ENCODE measurements at places on chromosomes 3 and 15.
A peak's percentile ranks its signal among the peaks of the same experiment; 100 is the strongest.

DNA sequence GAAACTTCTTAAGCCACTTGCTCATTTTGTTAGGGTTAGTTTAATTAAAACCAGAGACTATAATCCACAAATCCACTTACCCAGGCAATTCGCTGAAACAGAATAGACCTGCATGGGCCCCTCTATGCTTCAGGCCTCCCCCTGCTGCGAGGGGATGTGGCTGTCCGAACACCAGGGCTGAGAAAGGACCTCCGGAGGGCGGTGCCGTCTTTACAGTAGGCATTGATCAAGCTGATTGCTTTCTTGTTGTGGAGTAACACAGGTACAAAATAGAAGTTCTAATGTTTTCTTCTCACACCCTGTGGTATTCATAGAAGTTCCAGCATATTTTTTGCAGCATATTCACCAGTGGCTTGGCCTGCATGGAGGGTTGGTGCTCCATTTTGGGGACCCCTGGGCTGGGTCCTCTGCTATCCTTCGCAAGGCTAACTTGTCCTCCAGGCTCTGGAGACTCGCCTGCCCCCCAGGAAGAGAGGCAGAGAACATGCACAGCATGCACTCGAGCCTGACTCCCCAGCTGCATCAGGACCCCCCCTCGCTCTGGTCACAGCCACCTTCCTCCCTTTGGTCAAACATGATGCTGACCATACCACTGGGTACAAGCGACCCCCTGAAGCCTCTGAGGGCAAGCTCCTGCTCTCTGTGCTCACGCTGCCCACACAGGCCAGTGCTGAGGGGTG lies 55.3 kb downstream of the TPRA1 start:
- no peak for DNase-seq

DNA sequence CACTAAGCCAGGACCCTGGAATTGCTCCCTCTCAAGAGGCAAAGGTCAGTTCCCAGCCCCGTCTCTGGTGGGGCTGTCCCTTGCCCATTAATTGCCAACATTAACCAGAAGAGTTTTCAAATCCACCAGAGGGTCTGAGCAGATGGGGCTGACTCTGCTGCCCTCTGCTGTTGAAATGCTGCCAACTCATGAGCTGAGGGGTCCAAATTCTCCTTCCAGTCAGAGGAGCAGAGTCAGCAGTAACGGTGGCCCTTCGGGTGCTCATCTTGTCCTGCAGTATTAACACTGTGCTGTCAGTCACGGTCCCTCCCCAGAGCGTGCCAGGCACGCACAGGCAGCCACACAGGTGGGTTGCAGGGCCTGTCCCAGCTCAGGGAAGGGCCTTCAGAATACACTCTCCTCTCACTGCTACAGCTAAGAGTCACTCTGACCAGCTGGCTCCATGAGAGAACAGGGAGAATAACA lies 10.7 kb upstream of the SPTBN5 start:
- DNase-seq: peak; percentile 71

- no peak for DNase-seq
Observed at GRCh38 chr15:80695911-80696661, 976 bp downstream of the ABHD17C start.

DNA sequence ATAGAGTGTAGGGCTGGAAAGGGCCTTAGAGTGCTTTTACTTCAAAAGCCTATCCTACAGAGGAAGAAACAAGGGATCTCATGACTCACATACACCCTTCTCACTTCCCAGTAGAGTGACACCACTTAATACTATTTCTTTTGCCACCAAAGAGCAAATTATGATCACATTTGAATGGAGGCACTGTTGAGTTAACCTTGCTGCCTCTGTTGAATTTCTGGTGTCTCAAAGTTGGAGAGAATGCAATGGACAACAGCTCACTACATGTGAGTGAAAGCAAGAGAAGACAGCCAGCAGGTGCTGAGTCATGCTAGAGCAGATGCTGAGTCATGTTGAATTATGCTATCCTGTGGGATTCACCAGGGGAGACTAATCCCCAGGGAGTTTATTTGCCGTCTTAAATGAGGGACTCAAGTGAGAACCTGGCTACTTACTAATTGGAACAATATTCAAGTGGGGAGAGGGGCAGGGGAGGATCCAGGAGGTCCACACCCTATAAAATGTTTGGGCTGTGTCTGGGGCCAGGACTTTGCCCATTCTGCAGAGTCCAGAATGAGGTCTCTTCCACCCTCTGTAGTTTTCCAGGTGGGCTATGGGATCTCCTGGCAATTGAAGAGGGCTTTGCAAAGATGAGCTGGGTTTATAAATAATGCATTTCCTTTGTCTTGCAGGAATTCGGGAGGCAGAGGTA lies 35.8 kb downstream of the ST8SIA2 start:
- DNase-seq: peak; percentile 48

DNA sequence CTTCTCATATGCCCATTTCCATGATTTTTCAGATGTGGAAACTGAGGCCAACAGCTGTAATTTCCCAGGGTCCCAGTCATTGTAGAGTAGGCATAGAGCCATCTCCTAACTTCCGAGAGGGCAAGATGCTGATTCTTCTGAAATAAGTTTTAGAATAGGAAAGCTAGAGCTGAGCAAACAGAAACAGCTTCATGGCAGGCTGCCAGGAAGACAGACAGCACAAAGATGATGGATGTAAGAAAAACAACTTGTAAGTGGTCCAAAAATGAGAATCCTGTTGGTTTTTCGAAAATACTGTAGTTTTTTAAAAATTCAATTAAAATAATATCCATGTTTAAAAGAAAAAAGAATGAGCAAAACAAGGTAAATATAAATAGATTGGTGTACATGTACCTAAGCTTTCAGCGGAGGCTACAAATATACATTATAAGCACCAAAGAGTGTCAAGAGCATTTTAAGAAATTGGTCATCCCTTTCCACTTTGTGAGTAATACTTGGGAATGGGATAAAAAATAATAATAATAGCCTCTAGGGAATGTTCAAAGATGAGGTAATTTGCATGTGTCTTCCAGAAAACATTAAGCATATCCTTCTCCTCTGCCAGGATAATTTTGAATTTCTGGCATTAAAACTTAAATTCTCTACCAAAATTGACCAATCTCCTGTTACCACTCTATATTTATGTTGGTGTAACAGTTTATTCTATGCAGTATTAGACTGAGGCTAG lies 406.6 kb downstream of the MECOM start:
- DNase-seq: no peak

DNA sequence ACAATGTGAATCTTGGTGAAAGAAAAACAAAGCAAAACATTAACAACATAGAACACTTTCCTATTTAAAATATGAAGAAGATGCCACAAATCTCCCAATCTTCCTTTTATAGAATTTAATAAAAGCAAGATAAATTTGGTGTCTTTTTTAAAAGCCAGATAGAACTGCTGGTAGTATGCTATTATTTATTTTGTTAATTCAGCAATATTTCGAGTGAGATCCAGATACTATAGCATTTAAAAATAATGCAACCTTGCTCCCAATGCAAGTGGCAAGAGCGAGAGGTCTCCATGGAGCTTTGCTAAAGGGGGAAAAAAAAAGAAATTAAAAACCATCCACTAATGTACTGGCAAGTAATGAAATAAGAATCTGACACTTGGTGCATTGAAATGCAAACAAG lies 121.8 kb downstream of the IL20RB start:
- DNase-seq: no peak

GRCh38 chr15:72369964-72370363 lies 5.8 kb downstream of the HEXA start:
- peak; percentile 82 for DNase-seq

GRCh38 chr3:189143321-189143720 lies 28.4 kb upstream of the TPRG1 start:
- DNase-seq: no peak

- no peak for DNase-seq
Observed at GRCh38 chr3:165918657-165918979, 81.4 kb upstream of the BCHE start.

GRCh38 chr3:11532931-11533391 lies 110.8 kb downstream of the VGLL4 start:
- no peak for DNase-seq

Data from NB4 (cell line).